ENCODE measurements at places on chromosomes 7 and 10.

DNA sequence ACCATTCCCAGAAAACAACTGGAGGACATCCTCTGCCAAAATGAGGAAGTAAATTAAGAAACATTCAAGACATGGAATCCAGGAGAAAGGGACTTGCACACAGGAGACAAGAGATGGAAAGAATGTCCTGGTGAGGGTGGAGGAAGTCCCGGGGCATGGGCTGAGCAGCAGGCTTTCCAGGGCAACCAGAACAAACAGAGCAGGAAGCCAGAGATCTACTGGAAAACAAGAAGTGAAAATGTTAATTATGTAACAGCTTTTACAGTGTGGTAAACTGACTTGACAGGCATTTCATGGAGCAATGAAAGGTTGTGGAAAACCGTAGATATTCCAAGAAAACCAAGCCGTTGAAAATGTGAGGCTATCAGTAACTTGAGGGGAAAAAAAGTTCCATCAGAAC lies 55.2 kb upstream of the ZNF746 start:
- peaks cover 11% of the 10 kb centered on the region for H3K27me3 ChIP-seq
- no peak overlapping the region for H3K27ac ChIP-seq
- peaks cover 9% of the 10 kb centered on the region for H3K4me1 ChIP-seq
- peaks cover 68% of the 10 kb centered on the region for H3K36me3 ChIP-seq

DNA sequence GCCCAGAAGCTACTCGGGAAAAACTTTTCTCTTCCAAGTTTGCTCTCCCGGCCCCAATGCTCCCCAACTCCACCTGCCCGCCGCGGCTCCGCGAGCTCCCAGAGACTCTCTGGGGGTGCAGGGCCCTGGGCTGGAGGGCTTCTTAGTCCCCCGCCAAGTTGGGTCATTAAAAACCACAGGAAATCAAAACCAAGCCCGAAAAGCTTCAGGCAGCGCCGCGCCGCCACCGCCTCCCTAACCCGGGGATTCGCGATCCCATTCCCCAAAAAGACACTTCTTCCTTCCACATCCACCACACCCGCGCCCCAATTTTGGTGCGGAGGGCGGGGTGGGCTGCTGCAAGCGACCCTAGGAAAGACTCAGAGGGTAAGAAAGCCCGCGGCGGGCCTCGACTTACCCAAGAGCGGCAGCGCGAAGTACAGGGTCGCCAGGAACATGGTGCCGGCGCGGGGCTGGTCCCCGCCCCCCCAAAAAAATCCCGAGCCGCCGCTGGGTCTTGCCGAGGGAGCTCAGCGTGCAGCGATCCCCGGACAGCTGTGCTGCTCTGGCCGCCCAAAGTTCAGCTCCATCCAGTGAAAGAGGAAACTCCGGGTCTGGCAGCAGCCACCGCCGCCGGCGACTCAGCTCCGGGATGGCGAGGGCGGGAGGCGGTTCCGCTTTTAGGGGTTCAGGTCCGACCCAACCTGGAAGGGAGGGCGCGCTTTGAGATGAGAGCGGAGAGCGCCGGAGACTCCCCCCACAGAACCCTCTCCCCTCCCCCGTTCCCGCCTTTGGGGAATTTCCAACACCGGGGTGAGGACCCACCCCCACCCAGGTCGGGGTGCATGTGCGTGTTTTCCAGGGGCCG lies 1.2 kb downstream of the GFRA1 start:
- peaks cover 22% of the 10 kb centered on the region for H3K27me3 ChIP-seq
- H3K27ac ChIP-seq = no peak overlapping the region
- peaks cover 3% of the 10 kb centered on the region for H3K36me3 ChIP-seq

GRCh38 chr10:20515654-20516053 lies 381.5 kb downstream of the NEBL start:
- H3K4me1 ChIP-seq = no peaks in the 10 kb centered on the region
- H3K36me3 ChIP-seq = no peaks in the 10 kb centered on the region
- H3K27ac ChIP-seq = no peak overlapping the region
- DNase-seq = no peak

- peaks cover 4% of the 10 kb centered on the region for H3K27me3 ChIP-seq
- DNase-seq = no peak
- H3K4me1 ChIP-seq = no peaks in the 10 kb centered on the region
- peaks cover 3% of the 10 kb centered on the region for H3K36me3 ChIP-seq
- H3K4me3 ChIP-seq = no peak overlapping the region
Observed at GRCh38 chr7:73971322-73971703, 56.7 kb upstream of the ELN start.

GRCh38 chr10:129426606-129427005 lies 40.4 kb upstream of the MGMT start:
- no peaks in the 10 kb centered on the region for H3K36me3 ChIP-seq
- no peak overlapping the region for H3K27ac ChIP-seq
- peaks cover 20% of the 10 kb centered on the region for H3K4me1 ChIP-seq
- no peaks in the 10 kb centered on the region for H3K27me3 ChIP-seq
- H3K4me3 ChIP-seq = no peak overlapping the region
- DNase-seq = no peak

- DNase-seq = no peak
Observed at GRCh38 chr10:69338133-69338456, 59.8 kb downstream of the HK1 start.

- no peaks in the 10 kb centered on the region for H3K36me3 ChIP-seq
- no peak overlapping the region for H3K27ac ChIP-seq
- DNase-seq = no peak
- peaks cover 2% of the 10 kb centered on the region for H3K27me3 ChIP-seq
Observed at GRCh38 chr10:123797813-123798212, 93.8 kb downstream of the CPXM2 start.

- H3K27me3 ChIP-seq = no peaks in the 10 kb centered on the region
- no peak for DNase-seq
- H3K4me1 ChIP-seq = no peaks in the 10 kb centered on the region
- no peak overlapping the region for H3K4me3 ChIP-seq
- no peaks in the 10 kb centered on the region for H3K36me3 ChIP-seq
Observed at GRCh38 chr7:121139427-121139826, 150.9 kb downstream of the CPED1 start.

Data from endothelial cell (in vitro differentiated cells).